ENCODE measurements at places on chromosomes 4 and X.

DNA sequence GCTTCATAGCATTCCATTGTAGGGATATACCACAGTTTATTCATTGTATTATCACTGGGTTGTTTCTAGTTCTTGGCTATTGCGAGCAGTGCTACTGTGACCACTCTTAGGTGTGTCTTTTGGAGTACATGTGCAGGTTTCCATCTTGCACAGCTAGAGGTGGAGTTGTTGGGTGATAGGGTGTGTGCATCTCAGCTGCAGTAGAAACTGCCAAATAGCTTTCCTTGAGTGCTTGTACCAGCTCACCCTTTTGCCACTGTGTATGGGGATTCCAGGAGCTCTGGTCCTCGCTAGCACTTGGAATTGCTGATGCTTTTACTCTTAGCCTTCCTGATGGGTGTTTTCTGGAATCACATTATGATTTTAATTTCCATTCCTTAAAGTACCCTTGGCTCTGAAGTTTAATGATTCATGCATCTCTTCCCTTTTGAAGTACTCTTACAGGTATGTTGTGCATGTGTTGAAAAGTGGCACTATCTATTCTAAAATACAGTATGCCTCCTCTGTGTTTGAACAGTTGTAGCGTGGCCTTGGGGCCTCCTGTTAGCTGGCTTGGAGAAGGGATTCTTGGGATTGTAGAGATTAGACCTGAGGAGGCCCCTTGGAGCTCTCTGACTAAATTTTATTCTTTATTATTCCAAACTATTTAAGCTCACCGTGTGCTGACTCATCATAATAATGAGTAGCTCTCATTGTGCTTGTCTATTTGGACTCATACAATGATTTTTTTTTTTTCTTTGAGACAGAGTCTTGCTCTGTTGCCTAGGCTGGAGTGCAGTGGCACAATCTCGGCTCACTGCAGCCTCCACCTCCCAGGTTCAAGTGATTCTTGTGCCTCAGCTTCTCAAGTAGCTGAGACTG lies 38.4 kb downstream of the HTT start:
- no peak overlapping the region for H3K4me3 ChIP-seq
- no peak overlapping the region for H3K27ac ChIP-seq
- peaks cover 21% of the 10 kb centered on the region for H3K36me3 ChIP-seq
- no peak for DNase-seq
- H3K27me3 ChIP-seq = no peaks in the 10 kb centered on the region

DNA sequence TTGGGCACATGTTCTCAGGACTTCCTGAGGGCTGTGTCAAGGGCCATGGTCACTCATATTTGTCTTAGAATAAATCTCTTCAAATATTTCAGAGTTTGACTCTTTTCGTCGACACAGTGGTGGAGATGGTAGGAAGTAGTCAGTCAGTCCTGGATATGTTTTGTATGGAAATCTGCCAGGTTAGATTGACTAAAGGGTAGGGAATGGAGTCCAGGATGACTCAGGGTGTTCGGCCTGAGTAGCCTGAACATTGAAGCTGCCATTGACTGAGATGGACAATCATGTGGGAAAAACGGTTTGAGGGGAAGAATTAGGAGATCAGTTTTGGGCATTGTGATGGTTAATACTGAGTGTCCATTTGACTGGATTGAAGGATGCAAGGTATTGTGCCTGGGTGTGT lies 177.1 kb upstream of the CENPE start:
- no peaks in the 10 kb centered on the region for H3K36me3 ChIP-seq
- H3K27me3 ChIP-seq = no peaks in the 10 kb centered on the region
- H3K4me3 ChIP-seq = no peak overlapping the region
- no peak overlapping the region for H3K27ac ChIP-seq
- peaks cover 1% of the 10 kb centered on the region for H3K4me1 ChIP-seq

GRCh38 chrX:134936542-134936941 lies 54.2 kb upstream of the SMIM10 start:
- DNase-seq = no peak
- no peaks in the 10 kb centered on the region for H3K4me1 ChIP-seq

DNA sequence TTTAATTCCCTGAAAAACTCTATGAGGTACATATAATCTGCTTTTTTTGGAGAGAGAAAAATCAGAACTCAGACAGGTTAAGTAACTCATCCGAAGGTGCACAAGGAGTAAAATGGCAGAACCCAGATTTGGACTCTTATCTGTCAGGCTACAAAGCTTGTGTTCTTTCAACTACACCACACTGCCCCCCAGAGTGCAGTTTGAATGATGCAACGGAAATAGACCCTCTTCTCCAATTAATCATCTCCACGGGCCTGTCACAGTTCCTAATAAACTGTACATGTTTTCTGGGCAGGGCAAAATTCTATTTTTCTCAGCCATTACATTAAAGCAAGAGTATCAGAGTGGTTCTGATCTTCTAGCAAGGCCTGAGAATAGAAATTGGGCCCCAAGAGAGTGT lies 35.3 kb upstream of the DCX start:
- H3K27me3 ChIP-seq = no peaks in the 10 kb centered on the region
- H3K4me3 ChIP-seq = no peak overlapping the region
- peak; percentile 11 for DNase-seq
- no peaks in the 10 kb centered on the region for H3K4me1 ChIP-seq

DNA sequence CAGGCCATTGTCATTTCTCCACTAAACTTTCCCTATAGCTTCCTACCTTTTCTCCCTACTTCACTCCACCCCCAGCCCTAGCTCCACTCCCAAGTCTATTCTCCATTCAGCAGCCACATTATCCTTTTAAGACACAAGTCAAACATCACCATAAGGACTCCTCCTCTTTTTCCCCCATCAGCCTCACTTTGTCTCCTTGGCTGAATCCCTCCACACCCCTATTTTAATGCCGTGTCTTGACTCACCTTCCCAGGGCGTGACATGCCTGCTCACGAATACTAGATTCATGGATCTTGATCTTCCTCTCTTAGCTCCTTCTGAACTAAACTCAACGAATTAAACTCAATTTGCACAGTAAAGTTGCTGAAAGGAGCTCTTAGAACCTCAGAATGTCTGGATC lies 281.9 kb downstream of the PTTG2 start:
- no peak overlapping the region for H3K4me3 ChIP-seq
- no peak overlapping the region for H3K27ac ChIP-seq
- H3K27me3 ChIP-seq = no peaks in the 10 kb centered on the region
- no peak for DNase-seq
- H3K36me3 ChIP-seq = no peaks in the 10 kb centered on the region

DNA sequence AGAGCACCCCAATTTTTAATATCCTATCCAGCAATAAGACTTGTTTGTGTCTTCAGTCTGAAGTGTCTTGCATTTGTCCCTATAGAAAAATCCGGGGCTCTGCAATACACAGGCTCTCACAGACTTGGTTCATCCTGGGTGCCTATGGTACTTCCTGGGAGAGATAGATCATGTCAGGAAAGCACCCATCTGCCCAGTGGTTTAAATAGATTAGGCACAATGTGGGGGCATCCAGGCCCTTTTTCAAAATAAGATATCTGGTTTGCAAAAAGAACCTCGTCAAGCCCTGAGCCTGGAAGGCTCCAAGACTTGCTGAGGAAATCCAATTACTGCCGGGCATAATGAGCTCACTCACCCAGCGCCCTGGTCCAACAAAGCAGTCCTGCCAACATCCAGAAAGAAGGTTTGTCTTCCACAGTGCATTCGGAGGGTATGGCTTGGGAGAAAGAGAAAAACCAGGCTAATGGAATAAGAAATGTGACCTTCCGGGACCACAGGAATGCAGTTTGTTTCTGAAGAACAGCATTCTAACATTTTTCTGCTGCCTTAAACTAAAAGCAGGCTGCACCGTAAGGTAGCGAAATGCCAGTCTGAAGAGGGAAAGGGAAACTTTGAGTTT lies 11.6 kb downstream of the JAKMIP1 start:
- H3K27ac ChIP-seq = no peak overlapping the region
- H3K4me1 ChIP-seq = 0 out of 2 replicates have a peak, but pooled peaks cover 2% of the 10 kb centered on the region
- no peak overlapping the region for H3K4me3 ChIP-seq
- H3K36me3 ChIP-seq = no peaks in the 10 kb centered on the region
- no peak for DNase-seq

All from iPS DF 6.9 (cell line).